ENCODE measurements at places on chromosomes 3 and 15.

DNA sequence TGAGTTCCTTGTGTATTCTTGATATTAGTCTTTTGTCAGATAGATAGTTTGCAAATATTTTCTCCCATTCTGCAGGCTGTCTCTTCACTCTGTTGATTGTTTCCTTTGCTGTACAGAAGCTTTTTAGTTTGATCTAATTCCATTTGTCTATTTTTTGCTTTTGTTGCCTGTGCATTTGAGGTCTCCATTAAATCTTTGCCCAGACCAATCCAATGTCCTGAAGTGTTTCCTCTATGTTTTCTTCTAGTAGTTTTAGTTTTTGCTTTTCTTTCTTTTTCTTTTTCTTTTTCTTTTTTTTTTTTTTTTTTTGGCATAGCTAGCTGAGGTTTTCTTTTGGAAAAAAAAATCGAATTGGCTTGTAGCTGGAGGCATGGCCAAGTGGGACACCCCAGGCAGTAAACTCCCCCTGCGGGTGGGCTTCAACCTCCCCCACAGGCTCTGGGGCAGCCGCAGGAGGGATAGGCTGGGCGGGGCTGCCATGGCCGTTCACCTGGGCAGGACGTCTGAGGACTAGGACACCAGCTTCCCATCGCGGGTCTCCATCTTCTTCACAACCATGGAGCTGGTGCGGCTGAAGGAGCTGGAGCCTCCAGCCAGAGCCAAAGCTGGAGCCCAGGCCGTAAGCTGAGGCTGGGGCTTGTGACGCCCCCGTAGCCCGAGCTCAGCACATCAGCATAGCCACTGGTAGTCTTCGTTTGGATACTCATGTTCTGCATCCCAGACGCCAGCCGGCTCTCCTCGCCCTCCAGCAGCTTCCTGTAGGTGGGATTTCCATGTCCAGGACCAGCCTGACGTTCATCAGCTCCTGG lies 16.2 kb upstream of the PSTPIP1 start:
- no peak for DNase-seq

DNA sequence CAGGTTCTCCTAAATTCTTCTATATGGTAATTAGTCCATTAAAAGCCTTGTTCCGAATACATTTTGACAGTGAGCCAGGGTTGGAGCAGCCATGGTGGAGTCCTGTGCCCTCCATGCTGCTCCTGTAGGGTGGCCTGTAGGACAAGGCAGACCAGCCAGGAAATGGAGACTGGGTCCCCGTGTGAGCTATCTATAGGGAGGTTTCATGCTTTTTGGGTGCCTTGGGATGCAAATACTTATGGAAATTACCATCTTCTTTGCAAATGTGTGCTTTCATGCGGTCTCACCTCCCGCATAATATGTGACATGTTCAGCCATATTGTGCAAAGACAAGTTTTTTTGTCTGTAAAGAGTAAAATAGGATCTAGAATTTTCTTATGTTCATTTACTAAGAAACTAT lies 58.0 kb upstream of the FURIN start:
- no peak for DNase-seq

DNA sequence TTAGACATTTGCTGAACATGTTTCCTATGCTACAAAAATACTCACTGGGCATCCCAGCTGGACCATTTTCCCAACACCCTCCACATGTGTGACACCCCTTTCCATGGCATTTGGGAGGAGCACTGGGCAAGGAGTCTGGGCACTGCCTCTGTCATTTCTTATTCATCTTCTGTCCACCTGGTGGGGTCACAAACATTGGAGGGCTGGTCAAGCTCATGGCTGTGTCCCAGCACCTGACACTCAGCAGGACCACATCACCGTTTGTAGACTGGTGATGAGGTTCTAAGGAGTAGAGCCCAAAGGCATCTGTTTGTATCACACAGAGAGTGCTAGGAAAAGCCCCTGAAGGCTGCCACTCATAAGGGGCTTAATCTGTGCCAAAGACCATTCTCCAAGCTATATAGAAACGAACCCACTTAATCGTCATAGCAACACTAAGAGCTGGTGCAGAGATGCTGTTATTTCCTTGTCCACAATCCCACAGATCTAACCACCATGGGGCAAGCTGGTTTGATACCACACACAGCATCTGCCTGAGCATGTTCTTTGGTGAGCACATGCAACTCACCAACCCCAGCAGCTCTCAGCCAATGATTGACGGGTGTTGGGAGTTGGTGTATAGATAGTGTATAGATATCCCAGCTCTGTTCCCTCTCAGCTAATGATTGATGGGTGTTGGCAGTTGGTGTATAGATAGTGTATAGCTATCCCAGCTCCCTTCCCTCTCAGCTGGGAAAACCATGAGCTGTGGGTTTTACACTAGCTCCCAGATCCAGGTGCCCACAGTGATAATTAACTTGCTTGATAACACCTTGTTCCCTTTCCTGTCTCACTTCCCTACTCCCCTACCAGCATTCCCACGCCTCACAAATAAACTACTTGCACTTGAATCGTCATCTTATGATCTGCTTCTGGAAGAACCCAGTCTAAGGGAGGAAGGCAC lies 42.7 kb upstream of the ATP2B2 start:
- DNase-seq: no peak

- DNase-seq: peak; percentile 59
Observed at GRCh38 chr3:186259612-186260383, 102.2 kb downstream of the DGKG start.

DNA sequence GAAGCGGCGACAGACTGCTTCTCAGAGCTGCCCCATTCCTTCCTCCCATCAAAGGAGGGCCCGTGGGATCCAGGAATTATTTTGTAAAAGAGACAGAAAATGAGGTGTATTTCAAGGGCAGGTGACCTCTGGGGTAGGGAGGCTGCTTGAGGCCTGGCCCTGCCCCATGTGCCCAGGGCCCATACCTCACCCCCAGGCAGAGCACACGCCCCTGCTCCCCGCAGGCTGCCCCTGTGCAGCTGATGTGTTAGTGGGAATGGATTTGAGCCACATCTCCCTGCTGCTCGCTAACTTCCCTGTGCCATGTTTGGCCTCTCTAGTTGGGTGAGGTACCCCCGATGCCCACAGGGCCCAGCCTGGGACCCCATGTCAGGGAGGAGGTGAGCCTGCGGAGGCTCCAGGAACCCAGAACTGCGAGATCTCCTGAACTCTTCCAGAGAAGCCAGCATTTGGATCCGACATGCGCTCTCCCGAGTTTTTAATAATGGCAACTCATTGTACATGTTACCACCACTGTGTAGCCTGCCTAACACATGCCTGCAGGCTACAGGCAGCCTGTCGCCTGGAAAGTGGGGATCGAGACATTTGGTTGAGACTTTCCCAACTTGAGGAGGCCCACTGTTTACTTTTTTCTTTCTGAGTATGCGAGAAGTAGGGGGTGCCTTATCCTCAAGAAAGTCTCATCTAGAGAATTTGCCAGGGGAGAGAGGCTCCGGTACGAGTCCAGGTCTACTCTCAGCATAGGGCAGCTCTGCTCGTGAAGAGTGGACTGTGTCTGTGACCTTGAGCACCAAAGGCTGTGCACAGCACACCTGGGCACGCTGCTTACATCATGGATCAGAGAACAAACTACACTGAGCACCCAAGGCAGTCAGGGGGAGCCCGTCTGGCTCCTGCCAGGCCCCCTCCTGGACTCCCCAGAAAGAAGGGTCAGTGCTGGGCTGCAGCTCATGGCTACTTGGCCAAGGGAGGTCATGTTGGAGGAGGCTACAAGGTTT lies 36.1 kb downstream of the PCSK6 start:
- no peak for DNase-seq

DNA sequence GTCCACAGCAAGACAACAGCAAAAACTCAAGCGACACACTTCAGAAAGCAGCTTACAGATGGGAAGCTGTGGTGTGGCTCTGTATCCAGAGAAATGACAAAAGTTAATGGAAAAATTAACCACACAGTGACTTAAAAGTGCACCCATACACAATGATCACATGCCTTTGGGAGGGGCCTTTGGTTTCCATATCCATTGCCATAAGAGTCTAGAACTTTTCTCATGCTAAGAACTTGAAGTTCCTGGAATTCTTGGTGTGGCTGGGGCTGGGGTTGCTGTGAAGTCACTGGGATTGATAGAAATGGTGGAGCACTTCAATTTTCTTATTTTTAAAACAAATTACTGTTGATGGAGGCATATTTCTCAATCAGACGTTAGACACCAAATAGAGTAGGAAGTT lies 108.6 kb upstream of the FEZF2 start:
- DNase-seq: no peak

GRCh38 chr15:68372291-68372811 lies 59.6 kb downstream of the ITGA11 start:
- DNase-seq: no peak

GRCh38 chr15:72086010-72086697 lies 31.8 kb downstream of the MYO9A start:
- no peak for DNase-seq

DNA sequence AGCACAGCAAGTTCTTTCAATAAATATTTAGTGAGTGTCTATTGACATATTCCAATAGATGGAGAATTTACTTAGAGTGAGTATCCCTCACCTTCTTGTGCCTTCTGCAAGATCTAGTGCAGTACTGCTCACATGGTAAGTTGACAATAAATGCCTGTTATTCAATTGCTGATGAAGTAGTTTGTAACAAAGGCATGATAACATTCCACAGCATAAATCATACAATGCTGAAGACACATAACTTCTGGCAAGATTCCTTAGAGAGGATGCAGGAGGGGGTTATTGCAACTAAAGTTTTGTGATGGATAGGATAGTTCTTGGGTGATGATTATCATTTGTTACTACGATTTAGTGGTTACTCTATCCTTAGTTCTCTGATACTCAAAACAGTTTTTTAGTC lies 112.2 kb upstream of the RBMS3 start:
- DNase-seq: no peak

DNA sequence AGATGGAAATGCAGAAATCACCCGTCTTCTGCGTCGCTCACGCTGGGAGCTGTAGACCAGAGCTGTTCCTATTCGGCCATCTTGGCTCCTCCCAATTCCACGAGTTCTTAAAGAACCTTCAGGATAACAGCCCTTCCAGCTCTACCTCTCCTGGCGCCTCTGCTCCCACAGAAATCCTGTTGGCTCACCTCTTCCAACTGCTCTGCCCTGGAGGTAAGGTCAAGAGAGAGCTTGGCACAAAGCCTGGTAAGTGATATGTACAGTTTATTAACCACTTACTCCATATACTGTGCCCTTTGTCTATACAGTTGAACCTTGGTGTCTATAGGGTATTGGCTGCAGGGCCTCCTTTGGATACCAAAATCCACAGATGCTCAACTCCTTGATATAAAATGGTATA lies 17.8 kb upstream of the FGF12 start:
- no peak for DNase-seq

GRCh38 chr3:147119989-147120388 lies 286.4 kb downstream of the ZIC4 start:
- DNase-seq: no peak

GRCh38 chr15:59169251-59169708 lies 37.4 kb upstream of the LDHAL6B start:
- no peak for DNase-seq

- no peak for DNase-seq
Observed at GRCh38 chr3:159989973-159990846, 1.6 kb downstream of the IL12A start.

DNA sequence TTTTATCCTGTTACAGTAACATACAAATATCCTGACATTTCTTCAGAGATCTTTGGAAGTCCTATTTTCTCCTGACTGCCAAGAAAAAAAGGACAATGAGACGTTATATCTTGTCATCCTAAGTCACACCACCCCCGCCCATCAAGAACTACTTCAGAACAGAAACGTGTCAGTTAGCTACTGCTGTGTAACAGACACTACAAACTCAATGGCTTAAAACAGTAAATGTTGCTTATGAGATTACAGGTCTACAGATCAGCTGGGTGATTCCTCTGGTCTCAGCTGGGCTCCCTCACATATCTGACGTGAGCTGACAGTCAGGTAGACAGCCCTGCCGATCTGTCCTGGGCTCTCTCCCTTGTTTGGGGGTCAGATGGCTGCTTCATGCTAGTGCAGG lies 20.5 kb upstream of the CCDC174 start:
- no peak for DNase-seq

DNA sequence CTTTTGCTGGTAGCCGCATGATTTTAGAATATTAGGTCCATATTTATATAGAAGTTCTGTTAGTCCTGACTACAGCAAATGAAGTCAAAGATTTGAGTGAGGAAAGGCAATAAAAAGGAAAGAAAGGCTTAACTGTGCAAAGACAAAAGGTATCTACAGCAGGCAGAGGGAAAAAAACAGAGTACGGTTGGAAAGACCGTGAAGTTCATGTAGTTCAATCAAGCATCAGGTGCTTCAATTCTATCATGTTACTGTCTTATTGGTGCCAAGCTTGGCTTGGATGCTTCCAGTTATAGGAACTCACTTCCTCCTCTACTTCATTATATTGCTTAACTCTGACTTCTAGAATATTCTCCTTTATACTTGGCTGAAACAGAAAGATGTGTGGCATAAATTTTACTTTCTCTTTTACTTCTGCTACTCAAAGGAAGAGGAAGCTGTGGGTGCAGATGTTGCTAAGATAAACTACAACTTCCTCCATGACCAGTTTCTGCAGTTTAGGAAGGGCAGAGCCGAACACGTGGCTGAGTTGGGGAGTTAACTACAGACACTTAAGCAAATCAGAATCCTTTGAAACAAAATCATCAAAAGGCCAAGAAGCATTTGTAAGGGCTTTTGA lies 72.6 kb upstream of the ZBED2 start:
- no peak for DNase-seq

GRCh38 chr3:98717584-98717983 lies 45.6 kb upstream of the ST3GAL6 start:
- no peak for DNase-seq
